ENCODE measurements at places on chromosomes 16 and 17.

GRCh38 chr16:85391175-85391707, 221.9 kb upstream of the GSE1 start:
- no peak for DNase-seq

DNA sequence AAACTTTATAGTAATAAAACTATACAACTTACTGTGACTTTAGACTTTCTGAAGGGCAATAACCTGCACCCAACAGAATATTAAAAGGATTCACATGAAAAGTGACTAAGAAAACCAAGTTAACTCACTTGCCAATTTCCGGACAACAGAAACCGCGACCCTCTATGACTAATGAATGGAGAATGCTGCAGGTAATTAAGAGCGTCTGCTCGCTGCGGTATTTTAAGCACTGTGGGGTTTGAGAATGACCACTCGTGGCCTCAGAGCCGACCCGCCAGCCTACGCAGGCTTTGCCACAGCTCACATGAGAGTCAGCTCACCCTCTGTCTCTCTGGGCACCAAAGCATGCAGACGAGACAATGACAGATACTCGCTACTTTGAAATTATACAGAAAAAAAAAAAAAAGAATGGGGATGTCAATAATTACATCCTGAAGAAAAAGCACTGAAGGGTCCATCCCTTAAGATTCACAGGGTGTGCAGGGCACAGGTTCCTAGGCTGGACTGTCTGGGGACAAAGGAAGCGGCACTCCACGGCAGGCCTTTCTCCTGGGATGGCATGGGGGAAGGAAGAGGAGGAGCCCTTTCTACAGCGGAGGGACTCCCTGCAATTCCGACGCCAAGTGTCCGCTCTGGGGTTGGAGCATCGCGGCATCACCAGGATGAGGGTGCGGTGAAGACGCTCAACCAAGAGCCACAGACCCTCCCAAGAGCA, 35.0 kb downstream of the ZCCHC14 start:
- no peak for DNase-seq

GRCh38 chr16:68155425-68155824, 70.3 kb downstream of the NFATC3 start:
- no peak for DNase-seq

DNA sequence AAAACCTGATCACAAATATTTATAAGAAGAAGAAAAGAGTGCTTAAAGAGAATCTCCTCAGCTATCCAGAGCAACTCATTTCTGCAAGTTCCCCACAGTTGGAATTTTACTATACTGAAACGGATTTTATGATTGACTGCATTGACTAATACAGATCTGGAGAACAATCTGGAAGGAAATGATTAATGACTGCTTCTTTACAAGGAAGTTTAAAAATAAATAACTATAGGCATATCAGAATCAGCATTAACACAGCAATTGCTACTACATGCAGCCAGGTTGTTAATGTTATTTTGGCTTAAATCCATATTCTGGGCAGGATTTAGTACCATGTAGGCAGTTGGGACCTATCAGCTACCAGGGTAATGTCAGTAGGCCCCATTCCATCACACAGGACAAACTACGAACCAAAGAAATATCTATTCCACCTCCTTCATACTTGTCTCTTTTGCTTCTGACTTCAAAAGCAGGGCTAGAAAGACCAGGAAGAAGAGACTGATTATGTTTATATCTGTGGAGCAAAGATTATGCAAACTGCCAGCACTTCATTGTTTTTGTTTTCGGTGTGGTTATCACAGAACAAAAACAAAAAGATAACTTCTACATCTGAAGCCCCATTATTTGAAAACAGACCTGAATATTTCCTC, 3.9 kb downstream of the SKAP1 start:
- no peak for DNase-seq

GRCh38 chr17:8392674-8393469, 4.8 kb downstream of the RNF222 start:
- DNase-seq = no peak
